Naive thymus-derived CD8-positive, alpha-beta T cell (primary cell): ENCODE measurements at places on chromosomes 7 and 10. TPM values are rescaled to one million over a fixed set of nuclear protein-coding genes. Genes with fewer than 3 reads are reported as not detected.

The KLF14 gene
- not detected for total RNA-seq

The C10orf143 gene
- 19.6 TPM for total RNA-seq

The ZFAND4 gene
- 32.2 TPM for total RNA-seq

The BMPER gene
- total RNA-seq, result not detected

The UBE2D1 gene
- total RNA-seq, result 11.4 TPM

The TRPV5 gene
- total RNA-seq, result not detected

The PAOX gene
- 11.9 TPM for total RNA-seq

The OIT3 gene
- total RNA-seq, result not detected

The DRGX gene
- total RNA-seq, result not detected

The SPACDR gene
- total RNA-seq, result 4.5 TPM

The FBXL13 gene
- total RNA-seq, result 3.3 TPM

The EIF5AL1 gene
- total RNA-seq, result 0.65 TPM

The NKX1-2 gene
- not detected for total RNA-seq

- no peak overlapping the region for H3K27ac ChIP-seq
- no peak overlapping the region for H3K4me3 ChIP-seq
- no peaks in the 10 kb centered on the region for H3K27me3 ChIP-seq
Measured at GRCh38 chr10:77424257-77424656, 213.4 kb downstream of the KCNMA1 start.

DNA sequence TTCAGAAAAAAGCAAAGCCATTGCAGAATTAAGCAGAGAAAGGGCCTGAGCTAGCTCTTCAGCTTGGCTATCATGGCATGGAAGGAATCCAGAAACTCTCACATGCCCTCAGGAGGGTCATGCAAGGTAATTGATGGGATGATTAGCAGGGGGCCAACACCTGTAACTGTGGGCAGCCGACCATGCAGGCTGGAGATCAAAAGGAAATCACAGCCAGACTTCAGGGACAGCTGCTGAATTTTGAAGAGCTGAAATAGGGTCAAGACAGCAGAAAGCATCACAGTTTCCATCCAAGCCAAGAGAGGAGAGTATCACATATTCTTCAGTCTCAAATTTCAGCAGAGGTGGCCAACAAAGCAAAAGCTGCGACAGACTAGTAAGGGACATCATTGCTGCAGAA is 239.6 kb upstream of the STEAP1 start:
- no peaks in the 10 kb centered on the region for H3K27me3 ChIP-seq
- no peak for DNase-seq
- H3K27ac ChIP-seq, result no peak overlapping the region
- no peaks in the 10 kb centered on the region for H3K36me3 ChIP-seq
- H3K4me3 ChIP-seq, result no peak overlapping the region
- no peaks in the 10 kb centered on the region for H3K4me1 ChIP-seq

- no peak overlapping the region for H3K4me3 ChIP-seq
- H3K27me3 ChIP-seq, result no peaks in the 10 kb centered on the region
- H3K27ac ChIP-seq, result no peak overlapping the region
- H3K4me1 ChIP-seq, result no peaks in the 10 kb centered on the region
- DNase-seq, result no peak
Measured at GRCh38 chr10:55668326-55668922, 692.6 kb downstream of the ZWINT start.

DNA sequence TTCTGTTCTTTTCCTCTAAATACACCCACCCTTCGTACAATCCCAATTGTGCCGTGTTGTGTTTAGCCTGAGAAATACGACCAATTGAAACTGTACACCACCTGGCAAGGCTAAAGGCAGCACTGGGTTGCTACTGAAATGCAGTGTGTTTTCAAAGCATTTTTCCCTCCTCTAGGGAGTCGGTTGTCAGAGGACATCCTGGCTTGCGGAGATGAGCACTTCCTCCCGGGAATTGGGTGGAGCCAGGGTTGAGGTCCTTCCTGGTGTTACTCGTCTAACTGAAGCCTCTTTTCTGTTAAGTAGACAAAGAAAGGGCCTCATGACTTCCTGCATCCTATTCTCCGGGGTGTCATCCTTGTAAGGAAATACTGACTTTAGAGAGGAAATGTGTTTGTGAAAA is 133.5 kb downstream of the MTPAP start:
- no peak overlapping the region for H3K27ac ChIP-seq
- DNase-seq, result no peak
- H3K27me3 ChIP-seq, result peaks cover 7% of the 10 kb centered on the region
- no peaks in the 10 kb centered on the region for H3K36me3 ChIP-seq

DNA sequence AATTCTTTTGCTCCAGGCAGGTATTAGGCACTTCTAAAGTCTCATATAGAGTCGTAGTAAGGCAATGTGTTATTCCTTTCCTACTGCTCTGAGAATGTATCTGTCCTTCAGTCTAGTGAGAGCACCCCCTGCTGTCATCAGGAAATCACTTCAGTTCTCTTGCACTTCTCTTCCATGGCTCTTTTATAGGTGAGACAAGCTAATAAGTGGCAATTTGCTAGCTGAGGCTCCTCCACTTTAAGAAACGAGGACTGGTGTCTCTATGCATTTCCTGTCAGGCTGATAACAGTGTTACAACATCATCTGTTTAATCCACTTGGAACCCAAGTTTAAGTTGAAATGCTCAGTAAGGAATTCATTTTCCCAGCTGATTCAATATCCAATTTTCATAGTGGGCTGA is 350.6 kb downstream of the TFEC start:
- H3K36me3 ChIP-seq, result no peaks in the 10 kb centered on the region
- no peaks in the 10 kb centered on the region for H3K4me1 ChIP-seq
- no peaks in the 10 kb centered on the region for H3K27me3 ChIP-seq
- no peak for DNase-seq
- H3K27ac ChIP-seq, result no peak overlapping the region

- peaks cover 2% of the 10 kb centered on the region for H3K4me1 ChIP-seq
- H3K4me3 ChIP-seq, result no peak overlapping the region
- no peak overlapping the region for H3K27ac ChIP-seq
- no peak for DNase-seq
Measured at GRCh38 chr7:127437837-127438236, 45.3 kb upstream of the ZNF800 start.

DNA sequence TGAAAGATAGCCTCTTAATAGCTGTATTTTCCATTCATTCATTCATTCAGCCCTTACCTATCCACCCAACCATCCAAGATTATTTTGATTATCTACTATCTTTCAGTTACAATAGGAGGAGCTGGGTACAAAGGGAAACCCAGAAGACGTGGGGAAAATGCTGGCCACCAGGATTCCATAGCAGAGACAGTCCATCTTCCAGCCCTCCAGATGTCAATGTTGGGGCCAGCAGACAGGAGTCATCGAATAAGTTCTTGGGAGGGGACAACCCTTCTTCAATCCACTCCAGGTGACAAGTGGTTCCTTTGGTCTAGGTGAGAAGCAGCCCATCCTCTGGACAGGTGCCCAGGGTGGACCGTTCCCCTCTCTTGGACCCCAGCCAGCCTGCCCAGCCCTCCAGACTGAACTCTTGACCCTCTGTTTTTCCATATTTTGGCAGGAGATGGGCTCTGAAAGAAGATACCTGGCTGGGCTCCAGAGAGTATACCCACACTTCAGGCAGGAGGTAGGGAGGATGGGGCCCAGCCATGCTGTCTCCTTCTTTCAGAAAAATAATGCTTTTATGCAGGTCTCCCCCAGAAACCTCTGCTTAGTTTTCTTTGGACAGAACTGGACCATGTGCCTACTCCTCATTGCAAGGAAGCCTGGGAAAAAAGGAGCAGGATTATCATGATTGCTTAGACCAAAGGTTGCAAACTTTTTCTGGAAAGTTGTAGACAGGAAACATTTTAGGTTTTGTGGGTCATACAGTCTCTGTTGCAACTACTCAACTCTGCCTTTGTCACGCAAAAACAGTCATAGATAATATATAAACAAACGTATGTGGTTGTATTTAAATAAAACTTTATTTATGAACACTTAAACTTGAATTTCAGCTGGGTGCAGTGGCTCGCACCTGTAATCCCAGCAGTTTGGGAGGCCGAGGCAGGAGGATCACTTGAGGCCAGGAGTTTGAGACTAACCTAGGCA is 95.5 kb upstream of the SMNDC1 start:
- H3K27ac ChIP-seq, result no peak overlapping the region
- H3K4me3 ChIP-seq, result no peak overlapping the region
- no peaks in the 10 kb centered on the region for H3K4me1 ChIP-seq

- H3K36me3 ChIP-seq, result peaks cover 24% of the 10 kb centered on the region
- peak overlapping the region; percentile 99 for H3K27ac ChIP-seq
- peaks cover 36% of the 10 kb centered on the region for H3K4me1 ChIP-seq
- peak; percentile 23 for DNase-seq
Measured at GRCh38 chr7:99499371-99499720, 735 bp downstream of the ZNF394 start.

- H3K27me3 ChIP-seq, result peaks cover 88% of the 10 kb centered on the region
- no peak overlapping the region for H3K27ac ChIP-seq
- no peaks in the 10 kb centered on the region for H3K36me3 ChIP-seq
- H3K4me3 ChIP-seq, result no peak overlapping the region
- H3K4me1 ChIP-seq, result peaks cover 20% of the 10 kb centered on the region
Measured at GRCh38 chr7:155507576-155507975, 38.8 kb downstream of the CNPY1 start.

- H3K27me3 ChIP-seq, result no peaks in the 10 kb centered on the region
- no peak overlapping the region for H3K4me3 ChIP-seq
- no peaks in the 10 kb centered on the region for H3K36me3 ChIP-seq
- H3K4me1 ChIP-seq, result no peaks in the 10 kb centered on the region
- DNase-seq, result no peak
- H3K27ac ChIP-seq, result no peak overlapping the region
Measured at GRCh38 chr10:121405096-121405495, 193.1 kb downstream of the FGFR2 start.

GRCh38 chr10:118980870-118981269 is 48.6 kb upstream of the NANOS1 start:
- DNase-seq, result no peak
- no peaks in the 10 kb centered on the region for H3K4me1 ChIP-seq
- H3K36me3 ChIP-seq, result no peaks in the 10 kb centered on the region

DNA sequence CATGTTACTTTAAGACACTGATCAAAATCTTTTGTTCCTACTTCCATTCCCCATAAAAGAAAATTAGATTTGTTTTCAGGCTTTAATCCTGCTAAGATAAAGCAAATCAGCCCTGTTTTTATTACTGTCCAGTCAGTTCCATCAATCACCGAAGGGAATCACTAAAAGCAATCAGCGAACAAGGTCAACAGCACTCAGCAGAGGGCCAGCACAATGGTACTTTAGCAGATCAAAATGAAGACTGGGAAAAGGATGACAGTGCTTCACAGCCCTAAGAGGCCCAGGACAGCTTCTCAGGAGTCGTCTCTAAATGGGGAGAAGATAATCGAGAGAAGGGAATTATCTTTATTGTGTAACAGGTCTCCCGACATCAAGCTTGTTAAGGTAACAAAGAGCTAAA is 32.7 kb downstream of the SEM1 start:
- H3K4me1 ChIP-seq, result no peaks in the 10 kb centered on the region
- H3K4me3 ChIP-seq, result no peak overlapping the region
- no peak for DNase-seq
- no peak overlapping the region for H3K27ac ChIP-seq
- peaks cover 11% of the 10 kb centered on the region for H3K36me3 ChIP-seq
- no peaks in the 10 kb centered on the region for H3K27me3 ChIP-seq

GRCh38 chr7:33448035-33448434 is 318.7 kb downstream of the BBS9 start:
- peaks cover 18% of the 10 kb centered on the region for H3K36me3 ChIP-seq
- peak overlapping the region; percentile 7 for H3K27ac ChIP-seq
- peaks cover 14% of the 10 kb centered on the region for H3K4me1 ChIP-seq

DNA sequence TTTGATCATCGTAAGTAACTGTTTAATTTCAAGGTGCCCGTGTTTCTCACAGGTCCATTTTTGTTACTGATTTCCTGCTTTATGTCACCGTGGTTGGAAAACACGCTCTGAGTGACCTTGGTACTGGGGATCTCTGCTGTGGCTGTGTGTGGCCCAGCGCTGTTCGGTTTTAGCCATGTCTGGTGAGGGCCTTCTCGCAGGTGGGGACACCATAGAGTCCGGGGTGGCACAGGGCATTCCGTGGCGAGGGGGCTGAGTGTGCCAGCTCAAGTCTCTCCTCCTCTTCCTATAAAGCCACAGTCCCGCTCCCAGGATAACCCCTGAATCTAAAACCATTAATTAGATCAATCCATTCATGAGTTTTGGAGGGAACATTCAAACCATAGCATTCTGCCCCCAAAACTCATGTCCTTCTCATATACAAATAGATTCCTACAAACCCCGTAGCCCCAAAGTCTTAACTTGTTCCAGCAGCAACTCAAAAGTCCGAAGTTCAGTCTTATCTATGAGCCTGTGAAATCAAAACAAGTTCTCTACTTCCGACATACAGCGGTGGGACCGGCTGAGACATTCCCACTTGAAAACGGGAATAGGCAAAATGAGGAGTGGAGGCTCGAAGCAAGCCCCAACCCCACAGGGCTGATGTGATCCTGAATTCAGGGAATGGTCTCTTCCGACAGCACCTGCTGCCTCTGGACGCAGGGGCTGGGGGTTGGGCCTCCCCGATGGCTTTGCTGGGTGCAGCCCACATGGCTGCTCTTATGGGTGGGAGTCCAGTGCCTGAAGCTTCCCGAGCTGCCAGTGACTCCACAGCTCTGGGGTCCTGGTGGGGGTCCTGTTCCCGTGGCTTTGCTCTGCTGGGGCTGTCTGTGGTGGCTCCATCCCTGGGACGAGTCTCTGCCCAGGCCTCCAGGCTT is 55.0 kb upstream of the NKX6-2 start:
- H3K27me3 ChIP-seq, result peaks cover 4% of the 10 kb centered on the region
- H3K4me1 ChIP-seq, result no peaks in the 10 kb centered on the region
- no peak overlapping the region for H3K4me3 ChIP-seq
- DNase-seq, result no peak

- peaks cover 2% of the 10 kb centered on the region for H3K27me3 ChIP-seq
- DNase-seq, result no peak
- H3K4me1 ChIP-seq, result peaks cover 3% of the 10 kb centered on the region
- no peaks in the 10 kb centered on the region for H3K36me3 ChIP-seq
Measured at GRCh38 chr10:124044143-124044862, 49.1 kb downstream of the CHST15 start.

DNA sequence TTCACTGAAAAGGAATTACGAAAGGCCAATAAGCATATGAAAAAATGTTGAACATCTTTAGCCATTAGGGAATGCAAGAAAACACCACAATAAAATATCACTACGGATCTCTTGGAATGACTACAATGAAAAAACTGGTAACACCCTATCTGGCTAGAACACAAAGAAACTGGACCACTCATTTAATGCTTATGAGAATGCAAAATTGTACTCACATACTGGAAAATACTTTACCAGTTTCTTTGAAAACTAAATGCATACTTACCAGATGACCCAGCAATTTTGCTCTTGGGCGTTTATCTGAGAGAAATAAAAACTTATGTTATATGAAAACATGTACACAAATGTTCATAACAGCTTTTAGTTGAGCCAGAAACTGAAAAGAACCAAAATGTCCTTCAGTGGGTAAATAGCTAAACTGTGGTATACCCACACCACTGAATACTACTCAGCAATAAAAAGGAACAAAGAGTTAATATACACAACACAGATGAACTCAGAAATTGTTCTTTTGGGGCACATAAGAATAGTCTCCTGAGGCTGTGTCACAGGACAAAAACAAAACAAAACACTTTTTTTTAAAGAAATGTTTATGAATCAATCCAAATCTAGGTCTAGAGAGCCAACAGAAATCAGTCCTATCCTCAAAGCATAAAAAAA is 23.5 kb downstream of the CNOT4 start:
- no peak for DNase-seq
- H3K4me1 ChIP-seq, result peaks cover 32% of the 10 kb centered on the region
- no peaks in the 10 kb centered on the region for H3K36me3 ChIP-seq
- no peaks in the 10 kb centered on the region for H3K27me3 ChIP-seq
- no peak overlapping the region for H3K27ac ChIP-seq

- no peak overlapping the region for H3K27ac ChIP-seq
- H3K36me3 ChIP-seq, result peaks cover 34% of the 10 kb centered on the region
- H3K4me3 ChIP-seq, result no peak overlapping the region
- no peak for DNase-seq
- no peaks in the 10 kb centered on the region for H3K4me1 ChIP-seq
- H3K27me3 ChIP-seq, result no peaks in the 10 kb centered on the region
Measured at GRCh38 chr7:133513608-133514007, 260.7 kb downstream of the EXOC4 start.
